ENCODE measurements at places on chromosomes 2 and 18.

DNA sequence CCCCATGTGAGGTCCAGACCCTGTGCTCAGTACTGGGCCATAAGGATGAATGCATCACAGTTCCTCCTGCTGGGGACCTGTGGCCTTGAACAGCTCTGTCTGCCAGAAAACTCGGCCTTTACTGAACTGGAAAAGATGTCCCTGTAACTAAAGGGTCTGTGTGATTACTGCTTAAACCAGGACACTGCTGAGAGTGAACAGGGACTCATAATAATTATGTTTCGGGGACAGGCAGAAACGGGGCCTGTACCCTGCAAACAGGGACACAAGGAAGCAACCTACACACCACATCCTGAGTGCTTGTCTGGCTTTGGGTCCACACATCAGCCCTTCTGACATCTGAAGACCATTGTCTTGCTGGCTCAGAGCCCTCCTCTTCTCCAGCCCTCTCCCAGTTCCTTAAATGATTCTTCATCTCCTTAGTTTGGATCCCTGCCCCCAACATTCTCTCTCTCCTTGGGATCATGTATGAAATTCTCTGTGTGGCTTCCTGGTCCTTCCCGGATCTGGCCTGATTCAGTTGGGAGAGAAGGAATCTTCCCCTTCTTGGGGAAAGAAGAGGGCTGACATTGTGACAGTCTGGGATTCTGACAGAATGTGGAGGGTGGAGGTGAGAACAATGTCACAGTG is 248.0 kb downstream of the MYCN start:
- DNase-seq = no peak

GRCh38 chr2:53445383-53446070 is 322.1 kb upstream of the CHAC2 start:
- no peak for DNase-seq

DNA sequence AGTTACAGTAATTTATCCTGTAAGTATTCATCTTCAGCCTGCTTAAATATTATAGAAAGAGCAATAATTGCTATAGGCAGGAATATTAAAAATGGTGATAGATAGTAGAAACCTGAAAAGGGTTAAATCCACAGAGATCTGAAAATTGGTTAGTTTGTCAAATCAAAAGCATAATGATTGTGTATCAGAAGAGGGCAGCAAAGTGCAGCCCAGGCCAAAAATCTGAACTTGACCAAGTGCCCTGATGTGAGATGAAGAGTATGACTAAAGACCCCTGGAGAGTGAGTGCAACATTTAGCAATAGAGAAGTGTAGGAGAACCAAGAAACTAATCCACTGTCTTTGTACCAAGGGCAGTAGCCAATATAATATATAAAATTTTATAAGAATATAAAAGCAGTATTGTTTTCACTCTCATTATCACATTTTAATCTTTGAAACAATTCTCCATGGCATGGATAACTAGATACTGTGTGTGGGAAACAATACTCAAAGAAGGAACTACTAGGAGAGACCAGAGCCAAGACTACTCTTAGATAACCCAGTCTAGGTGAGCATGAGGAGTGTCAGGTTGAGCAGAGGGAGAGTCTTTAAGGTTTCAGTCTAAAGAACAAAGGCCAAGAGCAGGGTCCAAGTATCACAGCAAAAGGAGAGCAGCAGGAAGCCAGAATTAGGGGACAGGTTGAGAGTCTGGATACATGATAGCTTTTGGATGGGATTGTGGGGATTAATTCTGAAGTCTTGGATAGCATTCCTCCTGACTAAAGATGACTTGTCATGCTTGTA is 148.7 kb downstream of the CALCRL start:
- peak; percentile 10 for DNase-seq

- DNase-seq = no peak
Observed at GRCh38 chr2:108345951-108346350, 31.8 kb upstream of the SULT1C4 start.

GRCh38 chr2:11419781-11420180 is 46.2 kb downstream of the E2F6 start:
- DNase-seq = no peak

DNA sequence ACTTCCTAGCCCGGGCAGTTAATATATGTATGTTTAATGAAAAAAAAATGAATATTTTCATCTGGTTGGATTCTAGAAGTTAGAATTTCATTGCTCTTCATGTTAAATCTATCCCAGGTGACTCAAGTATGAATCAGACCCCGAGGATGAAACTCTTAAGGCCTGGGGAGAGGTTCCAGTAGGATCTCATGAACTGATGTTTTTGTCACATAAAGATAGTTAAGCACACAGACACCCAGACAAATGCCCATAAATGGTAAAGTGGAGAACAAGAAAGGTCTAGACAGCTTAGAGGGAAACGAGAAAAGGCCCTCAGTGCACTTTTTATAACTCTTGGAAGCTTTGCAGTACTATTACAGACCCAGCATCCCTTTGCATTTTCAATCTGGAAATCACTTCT is 114.1 kb downstream of the RIF1 start:
- DNase-seq = no peak

GRCh38 chr2:140270224-140270623 is 1490.0 kb upstream of the NXPH2 start:
- no peak for DNase-seq

GRCh38 chr18:58257461-58257860 is 213.4 kb downstream of the NEDD4L start:
- no peak for DNase-seq

DNA sequence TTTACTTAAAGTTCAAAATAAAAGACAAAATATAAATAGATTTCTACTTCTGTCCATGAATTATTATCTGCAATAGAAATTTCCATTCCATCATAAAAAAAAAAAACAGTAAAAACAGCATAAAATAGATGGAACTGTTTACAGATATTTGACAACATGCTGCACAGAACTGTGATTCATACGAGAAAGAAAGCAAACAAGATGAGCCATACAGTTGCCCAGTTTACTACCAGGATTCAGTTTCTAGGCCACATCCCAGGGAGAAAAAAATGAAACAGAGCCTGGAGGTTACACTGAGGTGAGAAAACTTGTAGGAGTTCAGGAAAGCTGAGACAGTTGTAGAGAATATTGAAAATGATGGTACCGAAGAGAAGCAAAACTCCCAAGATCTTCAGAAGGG is 1426.9 kb upstream of the ACVR2A start:
- no peak for DNase-seq

- DNase-seq = no peak
Observed at GRCh38 chr2:100107906-100108647, 34.3 kb downstream of the AFF3 start.

DNA sequence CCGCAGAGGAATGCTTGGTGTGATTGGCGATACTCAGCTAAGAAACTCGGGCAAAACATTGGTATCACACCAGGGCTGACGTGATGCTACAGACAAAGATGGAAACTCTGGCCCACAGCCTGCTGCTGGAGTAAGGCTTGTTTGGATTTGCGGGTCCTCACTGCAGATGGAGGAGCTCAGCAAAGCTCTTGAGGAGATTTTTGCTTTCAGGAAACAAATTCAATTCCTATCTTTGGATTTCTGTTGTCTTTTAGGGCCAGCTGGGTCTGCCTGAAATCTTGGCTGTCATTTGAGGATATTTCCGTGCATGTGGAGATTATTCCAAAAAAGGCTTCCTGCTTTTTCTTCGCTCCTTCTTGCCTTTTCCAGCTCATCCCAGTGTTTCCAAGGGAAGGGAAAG is 475.8 kb downstream of the TSN start:
- DNase-seq = no peak

GRCh38 chr2:113111823-113112287 is 15.5 kb upstream of the IL1RN start:
- DNase-seq = peak; percentile 15

DNA sequence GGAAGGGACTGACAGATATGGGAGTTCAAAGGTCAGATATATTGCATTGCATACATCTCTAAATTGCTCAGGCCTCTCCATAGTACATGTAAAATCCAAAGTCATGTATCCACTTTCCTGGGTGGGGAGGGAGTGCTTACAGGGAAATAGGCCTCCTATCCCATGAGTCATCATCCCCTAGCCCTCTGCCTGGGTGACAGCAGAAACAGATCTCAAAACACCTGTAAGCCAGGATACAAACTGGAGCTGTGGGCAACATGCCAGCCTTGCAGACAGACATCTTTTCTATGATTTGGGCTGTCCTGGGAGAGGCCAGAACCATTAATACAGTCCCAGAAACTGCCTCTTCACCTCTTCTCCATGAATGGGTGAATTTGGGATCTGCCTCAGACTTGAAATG is 4.8 kb downstream of the ALK start:
- DNase-seq = no peak

- DNase-seq = no peak
Observed at GRCh38 chr2:195494451-195494850, 162.6 kb upstream of the SLC39A10 start.

DNA sequence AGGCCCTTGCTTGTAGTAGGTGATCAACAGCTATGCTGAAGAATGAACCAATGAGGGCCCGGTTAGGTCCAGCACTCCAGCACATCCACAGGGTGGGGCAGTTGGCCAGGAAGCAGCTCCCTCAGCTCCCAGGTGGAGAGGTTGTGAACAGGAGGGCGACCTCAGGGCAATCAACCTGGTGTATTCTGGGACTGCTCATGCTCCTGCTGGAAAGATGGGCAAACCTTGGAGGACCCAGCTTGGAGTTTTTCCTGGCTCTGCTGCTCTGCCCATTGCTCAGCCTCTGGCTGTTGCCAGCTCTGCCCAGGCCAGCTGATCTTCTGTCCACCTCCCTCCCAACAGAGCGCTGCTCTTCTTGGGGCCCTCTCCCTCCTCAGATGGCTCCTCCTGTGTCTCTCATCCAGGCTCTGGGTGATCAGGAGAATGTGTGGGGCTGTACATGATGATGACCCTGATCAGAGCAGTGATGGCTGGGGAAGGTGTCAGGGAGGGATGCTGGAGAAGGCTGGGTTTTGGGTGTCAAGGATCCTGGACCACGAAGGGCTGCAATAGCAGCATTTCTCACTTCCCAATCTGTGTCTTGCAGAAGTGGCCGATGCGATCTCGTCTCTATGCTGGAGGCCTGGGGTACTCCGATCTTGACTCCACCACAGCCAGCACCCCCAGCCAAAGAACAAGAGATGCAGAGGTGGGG is 3.4 kb downstream of the TCF23 start:
- DNase-seq = peak; percentile 54

GRCh38 chr2:239551206-239551605 is 150.4 kb upstream of the HDAC4 start:
- no peak for DNase-seq

- no peak for DNase-seq
Observed at GRCh38 chr2:232873909-232874641, 4.0 kb downstream of the SNORC start.

GRCh38 chr2:8552293-8552801 is 129.5 kb upstream of the ID2 start:
- no peak for DNase-seq

DNA sequence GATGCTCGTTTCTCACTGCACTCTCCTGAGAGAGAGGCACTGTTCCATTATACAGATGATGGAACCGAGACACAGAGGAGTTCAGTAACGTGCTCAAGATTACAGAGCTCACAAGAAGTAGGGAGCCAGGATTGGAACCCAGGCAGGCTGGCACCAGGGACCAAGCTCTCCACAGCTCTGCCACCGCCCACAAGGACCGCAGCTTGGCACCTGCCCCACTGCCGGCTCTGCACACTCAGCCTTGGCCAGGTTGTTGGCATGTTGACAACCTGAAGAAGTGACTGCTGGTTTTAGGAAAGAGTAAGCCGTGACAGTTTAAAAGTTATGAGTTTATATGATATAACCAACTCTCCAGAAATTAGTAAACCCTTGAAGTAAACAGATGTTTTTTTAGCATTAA is 48.0 kb upstream of the ITM2C start:
- DNase-seq = no peak

- DNase-seq = no peak
Observed at GRCh38 chr18:35564795-35565453, 16.6 kb upstream of the GALNT1 start.

DNA sequence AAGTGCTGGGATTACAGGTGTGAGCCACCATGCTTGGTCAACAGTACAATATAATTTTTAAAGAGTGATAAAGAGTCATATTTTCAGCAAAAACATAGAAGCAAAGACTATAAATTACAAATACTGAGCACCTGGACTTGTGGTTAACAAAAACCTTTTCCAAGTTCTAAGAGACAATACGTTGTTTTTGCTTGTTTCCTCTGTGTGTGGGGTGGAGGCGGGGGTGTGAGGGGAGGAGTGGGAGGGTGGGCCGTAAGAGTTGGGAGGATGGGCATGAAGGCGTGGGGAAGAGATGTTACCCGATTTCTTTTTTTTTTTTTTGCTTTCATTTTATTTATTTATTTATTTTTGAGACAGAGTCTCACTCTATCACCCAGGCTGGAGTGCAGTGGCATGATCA is 78.0 kb upstream of the WIPF1 start:
- DNase-seq = no peak

DNA sequence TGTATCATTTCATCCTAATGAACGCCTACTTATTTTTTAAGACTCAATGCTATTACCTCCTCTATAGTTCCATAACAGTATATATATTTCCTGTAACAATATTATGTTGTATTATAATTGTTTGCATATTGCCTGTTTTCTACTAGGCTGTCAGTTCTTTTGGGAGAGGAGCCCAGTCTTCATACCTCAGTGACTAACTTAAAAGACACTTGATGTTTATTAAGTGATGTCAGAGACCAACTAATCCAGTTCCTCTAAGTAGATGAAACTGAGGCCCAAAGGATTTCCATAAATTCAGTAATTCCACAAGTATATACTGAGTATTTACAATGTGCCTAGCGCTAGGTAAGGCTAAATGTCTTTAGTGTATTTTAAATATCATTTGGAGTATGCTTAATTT is 48.9 kb upstream of the AAK1 start:
- DNase-seq = no peak

DNA sequence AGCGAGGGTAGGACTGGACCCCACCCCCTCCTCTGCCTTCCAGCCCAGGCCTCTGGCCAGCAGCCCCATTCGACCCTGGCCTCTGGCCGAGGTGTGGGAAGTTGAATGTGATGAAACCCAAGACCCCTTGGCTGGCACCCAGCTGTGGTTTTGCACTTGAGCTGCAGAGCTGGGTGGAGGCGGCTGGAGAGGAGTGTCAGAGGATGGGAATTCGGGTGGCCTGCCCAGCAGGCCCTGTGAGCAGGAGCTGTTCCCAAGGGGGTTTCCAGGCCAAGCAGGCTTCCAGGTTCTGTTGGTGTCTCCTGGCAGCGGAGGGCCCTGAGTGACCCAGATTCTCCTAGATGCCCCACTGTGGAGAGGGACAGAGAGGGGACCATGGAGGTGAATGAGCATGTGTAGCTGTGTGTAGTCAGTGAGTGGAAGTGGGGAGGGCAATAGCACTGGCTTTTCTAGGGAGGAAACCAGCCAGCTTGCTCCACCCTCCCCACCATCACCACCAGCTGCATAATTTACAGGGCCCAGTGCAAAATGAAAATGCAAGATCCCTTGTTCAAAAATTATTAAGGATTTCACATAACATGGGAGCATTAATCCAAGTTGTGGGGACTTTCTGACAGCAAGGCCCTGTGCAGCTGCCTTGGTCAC is 172.2 kb upstream of the HAAO start:
- no peak for DNase-seq

- no peak for DNase-seq
Observed at GRCh38 chr2:24123922-24124580, 782 bp downstream of the FAM228B start.

GRCh38 chr2:190452433-190452832 is 44.3 kb downstream of the MFSD6 start:
- DNase-seq = no peak
